ENCODE measurements at places on chromosomes 6 and 20.
A peak's percentile ranks its signal among the peaks of the same experiment; 100 is the strongest.

DNA sequence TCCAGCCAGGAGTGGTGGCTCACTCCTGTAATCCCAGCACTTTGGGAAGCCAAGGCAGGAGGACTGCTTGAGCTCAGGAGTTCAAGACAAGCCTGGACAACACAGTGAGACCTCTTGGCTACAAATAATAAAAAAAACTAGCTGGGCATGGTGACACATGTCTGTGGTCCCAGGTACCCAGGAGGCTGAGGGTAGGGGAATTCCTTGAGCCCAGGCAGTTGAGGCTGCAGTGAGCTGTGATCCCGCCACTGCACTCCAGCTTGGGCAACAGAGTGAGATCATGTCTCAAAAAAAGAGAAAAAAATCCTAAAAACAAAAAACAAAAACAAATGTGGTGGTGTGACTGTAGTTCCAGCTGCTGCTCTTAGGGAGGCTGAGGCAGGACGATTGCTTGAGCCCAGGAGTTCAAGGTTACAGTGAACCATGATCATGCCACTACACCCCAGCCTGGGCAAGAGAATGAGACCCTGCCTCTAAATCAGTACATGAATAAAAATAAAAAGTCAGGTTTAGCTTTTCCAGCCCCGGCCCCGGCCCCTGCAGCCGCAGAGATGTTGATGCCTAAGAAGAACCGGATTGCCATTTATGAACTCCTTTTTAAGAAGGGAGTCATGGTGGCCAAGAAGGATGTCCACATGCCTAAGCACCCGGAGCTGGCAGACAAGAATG, 13.5 kb upstream of the SNRPC start:
- no peak for DNase-seq

- no peak for DNase-seq
Observed at GRCh38 chr20:58852543-58853271, at the start of gene GNAS. Gene GNAS, plus strand, starts transcription at chr20:58852716.

GRCh38 chr20:32823737-32824588, 4.2 kb downstream of the MAPRE1 start:
- DNase-seq: no peak

DNA sequence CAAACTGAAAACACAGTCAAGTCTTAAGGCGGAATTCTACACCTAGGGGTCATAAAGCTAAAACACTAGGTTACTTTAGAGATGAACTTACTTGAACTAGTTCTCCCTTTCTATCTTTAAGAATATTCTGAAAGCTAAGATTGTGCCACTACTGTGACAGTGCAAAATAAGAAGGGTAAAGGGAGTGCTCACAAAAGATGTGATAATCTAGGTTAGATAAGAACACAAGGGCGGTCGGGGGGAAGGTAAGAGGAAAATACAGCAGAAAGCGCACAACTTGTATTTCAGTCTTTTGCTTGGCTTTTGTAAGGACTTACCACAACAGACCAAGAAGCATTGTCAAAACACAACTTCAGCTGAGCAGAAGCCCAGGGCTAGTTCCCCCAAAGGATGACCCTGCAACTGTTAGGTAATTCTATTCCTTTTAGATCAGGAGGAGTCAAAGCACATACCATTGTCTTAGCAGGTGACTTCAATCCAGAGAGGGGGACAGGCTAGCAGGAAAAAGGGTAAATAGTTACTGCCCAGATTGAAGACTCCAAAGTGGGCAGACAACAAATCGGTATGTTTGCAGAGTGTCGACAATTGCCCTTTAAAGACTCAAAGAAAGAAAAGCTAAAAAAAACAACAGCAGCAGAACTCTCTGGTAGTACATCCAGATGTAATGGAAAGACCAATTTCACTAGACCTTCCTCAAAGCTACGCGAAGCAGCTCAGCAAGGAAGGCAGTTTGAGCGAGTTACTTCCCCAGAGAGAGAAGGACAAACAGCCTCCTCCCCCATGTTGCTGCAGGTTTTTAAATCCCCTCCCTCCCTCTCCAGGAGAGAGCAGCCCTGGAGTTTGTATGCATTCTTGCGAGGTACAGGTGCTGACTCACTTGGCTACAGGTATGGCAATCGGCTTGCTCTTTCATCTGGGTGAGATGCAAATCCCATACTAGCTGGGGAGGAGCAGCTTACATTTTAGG, 59.0 kb downstream of the RIPOR2 start:
- no peak for DNase-seq

GRCh38 chr6:110558575-110558974, 82.2 kb upstream of the SLC22A16 start:
- DNase-seq: no peak

DNA sequence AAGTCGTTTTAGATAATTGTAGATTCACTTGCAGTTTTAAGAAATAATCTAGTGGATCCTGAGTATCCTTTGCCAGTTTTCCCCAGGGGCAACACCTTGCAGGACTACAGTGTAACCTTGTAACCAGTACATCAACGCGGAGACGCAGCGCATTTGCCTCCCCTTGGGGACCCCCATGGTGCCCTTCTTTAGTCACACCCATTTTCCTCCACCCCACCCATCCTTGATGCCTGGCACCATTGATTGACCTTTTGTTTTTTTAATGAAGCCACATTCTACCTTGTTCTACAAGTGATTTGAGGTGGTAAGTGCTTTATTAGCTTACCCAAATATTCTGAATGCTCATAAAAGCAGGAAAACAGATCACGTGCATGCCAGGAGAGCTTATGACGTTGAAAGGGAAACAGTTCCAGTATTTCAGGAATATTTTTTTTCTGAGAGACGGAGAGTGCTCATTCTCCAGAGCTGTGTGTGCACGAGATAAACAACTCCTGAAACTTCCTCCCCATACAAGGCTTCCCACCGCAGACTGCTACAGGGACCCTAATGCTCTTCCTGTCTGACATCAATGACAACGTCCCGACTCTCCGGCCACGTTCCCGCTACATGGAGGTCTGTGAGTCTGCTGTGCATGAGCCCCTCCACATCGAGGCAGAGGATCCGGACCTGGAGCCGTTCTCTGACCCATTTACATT, 35.7 kb downstream of the CDH26 start:
- no peak for DNase-seq

DNA sequence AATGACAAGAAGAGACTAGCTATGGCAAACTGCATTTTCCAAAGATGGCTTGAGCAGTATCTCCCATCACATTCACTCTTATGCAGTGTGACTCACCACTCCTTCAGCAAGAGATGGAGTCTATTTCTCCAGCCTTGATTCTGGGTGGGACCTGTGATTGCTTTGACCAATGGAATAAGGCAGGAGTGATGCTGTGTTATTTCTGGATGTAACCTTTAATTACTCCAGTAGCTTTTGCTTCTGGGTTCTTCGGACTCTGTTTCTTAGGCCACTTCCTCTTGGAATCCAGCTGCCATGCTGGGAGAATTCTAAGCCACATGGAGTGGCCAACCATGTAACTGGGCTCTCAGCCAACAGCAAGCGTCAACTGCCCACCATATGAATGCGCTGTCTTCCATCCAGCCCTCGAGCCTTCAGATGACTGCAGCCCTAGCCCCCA, 50.7 kb downstream of the TGM2 start:
- peak; percentile 31 for DNase-seq

DNA sequence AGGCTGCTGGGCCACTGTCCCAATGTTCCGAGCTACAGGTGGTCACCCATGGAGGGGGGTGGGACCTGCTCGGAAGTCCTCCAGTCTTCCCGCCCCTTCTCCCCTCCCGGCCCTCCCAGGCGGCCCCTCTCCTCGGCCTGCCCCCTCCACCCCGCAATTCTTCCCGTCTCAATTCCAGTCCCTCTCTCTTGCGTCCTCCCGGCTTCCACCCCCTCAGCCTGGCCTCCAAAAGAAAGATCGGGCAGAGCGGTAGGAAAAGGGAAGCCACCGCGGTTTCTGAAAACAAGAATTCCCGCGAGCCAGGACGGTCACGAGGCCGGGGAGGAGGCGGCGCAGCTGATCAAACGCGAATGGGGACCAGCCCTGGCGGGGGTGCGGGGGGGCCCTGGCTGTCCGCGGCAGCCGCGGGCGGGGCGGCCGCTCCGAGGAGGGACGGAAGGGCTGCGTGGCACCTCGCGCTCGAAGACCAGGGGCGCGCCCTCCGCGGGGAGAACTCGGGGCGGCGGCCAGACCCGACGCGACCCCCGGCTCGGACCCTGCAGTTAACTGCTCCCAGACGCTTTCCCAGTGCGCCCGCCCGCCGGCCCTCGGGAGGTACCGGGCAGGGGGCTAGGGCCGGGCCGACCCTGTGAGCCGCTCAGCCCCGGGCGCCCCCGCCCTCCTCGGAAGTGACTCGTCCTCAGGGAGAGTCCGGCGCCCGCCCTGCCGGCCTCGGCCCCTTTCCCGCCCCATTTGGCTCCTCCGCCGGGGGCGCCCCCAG, 1.0 kb downstream of the PXDC1 start:
- no peak for DNase-seq

DNA sequence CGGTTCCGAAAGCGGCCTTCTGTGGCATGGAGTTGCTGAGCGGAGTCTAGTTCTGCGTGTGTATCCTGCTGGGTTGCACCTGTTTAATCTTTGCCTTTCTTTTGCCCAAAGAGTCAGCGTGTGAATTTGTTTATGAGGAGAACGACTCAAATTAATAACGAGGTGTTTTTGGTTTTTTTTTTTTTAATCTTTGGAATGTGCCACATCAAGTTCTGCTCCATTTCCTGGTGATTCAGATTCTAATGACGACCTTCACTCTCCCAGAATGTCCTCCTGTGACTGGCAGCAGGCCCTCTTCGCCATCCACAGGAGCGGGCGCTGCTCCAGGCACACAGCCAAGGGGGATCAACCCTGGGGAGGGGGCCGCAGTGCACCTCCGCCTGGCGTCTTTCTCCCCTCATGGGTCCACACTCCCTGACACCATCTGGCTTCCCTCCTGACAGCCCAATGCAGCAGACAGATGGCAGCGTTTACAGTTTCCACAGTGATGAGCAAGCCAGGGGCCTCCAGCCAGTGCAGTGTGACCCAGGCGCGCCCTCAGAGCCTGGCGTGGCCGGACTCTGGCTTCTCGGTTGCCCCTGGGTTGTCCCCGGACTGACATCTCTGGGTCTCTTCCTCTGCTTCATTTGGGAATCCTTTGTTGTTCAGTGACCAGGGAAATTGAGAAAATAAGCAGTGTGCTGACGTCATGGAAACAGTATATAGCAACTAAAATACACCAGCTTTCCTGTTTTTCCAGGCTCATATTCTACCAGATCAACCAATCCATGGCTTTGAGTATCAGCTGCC, 27.5 kb upstream of the AFDN start:
- no peak for DNase-seq

DNA sequence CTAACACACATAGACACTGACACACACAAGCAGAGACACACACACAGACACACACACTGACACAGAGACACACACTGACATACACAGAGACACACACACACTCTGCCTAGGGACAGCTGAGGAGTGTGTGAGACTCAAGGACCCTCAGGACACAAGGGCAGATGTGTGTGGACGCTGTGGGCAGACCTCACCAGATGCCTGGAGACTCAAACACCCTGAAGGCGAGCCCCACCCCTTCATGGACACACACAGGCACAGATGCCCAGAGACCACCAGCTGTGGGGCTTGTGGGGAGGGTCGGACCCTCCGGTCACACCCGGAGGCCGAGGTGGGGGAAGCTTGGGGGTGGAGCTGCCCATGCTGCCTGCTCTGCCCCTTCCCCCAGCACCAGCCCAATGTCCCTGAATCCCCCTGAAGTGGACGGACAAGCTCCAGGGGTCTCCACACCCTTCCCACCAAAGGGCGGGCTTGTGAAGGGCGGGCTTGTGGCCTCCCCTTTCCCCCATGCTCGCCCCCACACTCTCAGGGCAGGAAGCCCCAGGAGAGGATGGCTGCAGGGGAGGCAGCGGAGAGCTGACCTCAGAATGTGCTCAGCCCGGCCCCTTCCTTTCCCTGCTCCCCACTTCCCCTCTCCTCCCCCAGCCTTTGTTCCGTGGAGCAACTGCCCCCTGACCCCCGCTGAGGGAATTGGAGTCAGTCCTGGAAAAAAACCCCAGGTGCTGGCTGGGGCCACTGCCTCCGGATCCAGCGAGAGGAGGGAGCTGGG, 13.9 kb upstream of the ABHD16B start:
- DNase-seq: no peak

GRCh38 chr6:124099520-124099919, 295.9 kb downstream of the NKAIN2 start:
- DNase-seq: no peak

GRCh38 chr6:190596-191395, 101.5 kb upstream of the DUSP22 start:
- no peak for DNase-seq

GRCh38 chr20:35604449-35604747, 11.2 kb upstream of the SPAG4 start:
- DNase-seq: peak; percentile 43

GRCh38 chr6:67952121-67952520, 683.0 kb upstream of the ADGRB3 start:
- DNase-seq: no peak

GRCh38 chr20:59698598-59698997, 94.3 kb downstream of the PHACTR3 start:
- DNase-seq: no peak

- no peak for DNase-seq
Observed at GRCh38 chr6:34958734-34959133, 69.7 kb downstream of the ANKS1A start.

DNA sequence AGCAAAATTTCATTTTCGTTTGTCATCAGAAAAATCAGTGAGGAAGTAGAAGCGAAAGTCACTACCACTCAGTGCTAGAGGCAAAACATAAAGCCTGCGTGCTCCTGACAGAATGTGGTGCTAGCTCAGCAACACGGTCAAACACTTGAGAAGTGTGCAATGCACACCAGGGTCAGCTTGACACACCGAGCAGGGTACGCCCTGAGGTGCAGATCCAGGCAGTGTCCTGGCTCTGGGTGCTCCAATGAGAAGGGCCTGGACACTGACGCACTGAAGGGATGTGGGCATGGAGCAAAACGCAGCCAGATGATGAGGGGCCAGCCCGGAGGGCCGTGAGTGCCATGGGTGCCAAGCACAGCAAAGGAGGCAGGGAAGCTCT, 5.9 kb downstream of the RNASET2 start:
- DNase-seq: no peak

GRCh38 chr20:41786158-41786557, 168.0 kb upstream of the CHD6 start:
- DNase-seq: no peak
